ENCODE measurements at places on chromosomes 4 and X. TPM values are rescaled to one million over a fixed set of nuclear protein-coding genes. Genes with fewer than 3 reads are reported as not detected.

GRCh38 chr4:1041147-1041935 is 29.9 kb downstream of the FGFRL1 start:
- H3K27me3 ChIP-seq: peaks cover 31% of the 10 kb centered on the region
- no peaks in the 10 kb centered on the region for H3K36me3 ChIP-seq
- peak; percentile 89 for DNase-seq
- H3K27ac ChIP-seq: no peak overlapping the region
- H3K4me3 ChIP-seq: no peak overlapping the region

Gene PAGE2B
- not detected for total RNA-seq

- no peak overlapping the region for H3K27ac ChIP-seq
- no peak for DNase-seq
- no peaks in the 10 kb centered on the region for H3K36me3 ChIP-seq
- no peak overlapping the region for H3K4me3 ChIP-seq
- H3K4me1 ChIP-seq: no peaks in the 10 kb centered on the region
- H3K27me3 ChIP-seq: no peaks in the 10 kb centered on the region
These were observed 624.4 kb upstream of the ACTRT1 start for GRCh38 chrX:128676651-128677050.

DNA sequence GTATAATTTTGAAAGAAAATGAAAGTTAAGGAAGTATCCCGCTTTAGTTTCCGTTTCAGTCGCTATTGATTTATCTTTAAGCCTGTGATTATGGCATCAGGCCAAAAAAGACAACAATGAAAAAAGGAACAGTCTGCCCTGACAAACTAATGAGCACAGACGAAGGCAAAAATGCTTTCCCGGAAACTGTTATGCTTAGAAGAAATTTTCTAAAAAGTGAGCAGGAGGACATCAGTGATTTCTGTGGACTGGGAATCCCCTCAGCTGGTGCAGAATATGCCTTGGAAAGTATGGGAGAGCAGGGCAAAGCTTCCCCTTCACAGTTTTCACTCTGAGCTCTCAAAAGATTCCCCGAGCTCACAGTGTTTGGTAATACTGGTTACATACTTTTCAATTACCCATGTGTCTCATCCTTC is 5.1 kb upstream of the CXCL10 start:
- H3K36me3 ChIP-seq: no peaks in the 10 kb centered on the region
- no peaks in the 10 kb centered on the region for H3K4me1 ChIP-seq
- H3K27me3 ChIP-seq: no peaks in the 10 kb centered on the region
- no peak overlapping the region for H3K27ac ChIP-seq
- DNase-seq: no peak

Gene SPRY1
- total RNA-seq: 35.9 TPM

- H3K27ac ChIP-seq: no peak overlapping the region
- no peaks in the 10 kb centered on the region for H3K36me3 ChIP-seq
- DNase-seq: no peak
- H3K27me3 ChIP-seq: no peaks in the 10 kb centered on the region
These were observed 1140.1 kb downstream of the TECRL start for GRCh38 chr4:63269156-63269555.

GRCh38 chrX:46386511-46386910 is 158.7 kb downstream of the ZNF674 start:
- DNase-seq: no peak
- no peaks in the 10 kb centered on the region for H3K27me3 ChIP-seq
- no peak overlapping the region for H3K4me3 ChIP-seq
- H3K27ac ChIP-seq: no peak overlapping the region
- H3K4me1 ChIP-seq: no peaks in the 10 kb centered on the region
- H3K36me3 ChIP-seq: no peaks in the 10 kb centered on the region

GRCh38 chr4:26877406-26877805 is 16.8 kb downstream of the STIM2 start:
- no peaks in the 10 kb centered on the region for H3K36me3 ChIP-seq
- no peak for DNase-seq
- no peak overlapping the region for H3K4me3 ChIP-seq
- H3K4me1 ChIP-seq: no peaks in the 10 kb centered on the region

DNA sequence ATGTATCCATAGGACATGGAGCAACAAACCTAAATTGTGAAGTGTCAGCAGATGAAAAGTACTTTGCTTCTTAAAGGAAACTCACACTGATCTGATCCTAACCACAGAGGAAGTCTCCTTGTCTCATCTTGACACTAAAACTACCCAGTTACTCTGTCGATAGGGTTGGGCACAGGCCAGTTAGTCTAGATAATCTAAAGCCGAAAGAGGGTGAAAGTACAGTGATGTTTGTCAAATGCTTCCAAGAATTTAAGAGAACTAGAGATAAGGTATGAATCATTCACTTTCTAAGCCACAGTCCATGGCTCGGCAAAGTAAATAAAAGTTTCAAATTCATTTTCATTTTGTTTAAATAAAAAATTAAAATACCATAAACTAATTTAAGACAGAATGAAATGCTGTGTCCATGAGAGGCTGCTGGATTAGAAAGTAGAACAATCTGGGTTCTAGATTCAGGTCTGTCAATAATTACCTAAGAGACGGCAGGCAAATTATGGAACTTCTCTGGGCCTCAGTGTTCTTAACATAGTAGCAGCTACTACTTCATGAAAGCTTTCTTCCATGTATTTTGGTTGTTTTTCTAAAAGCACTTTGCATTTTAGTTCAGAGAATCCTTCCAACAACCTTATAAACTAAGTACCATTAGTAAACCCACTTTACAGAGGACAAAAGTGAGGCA is 176.7 kb downstream of the LDB2 start:
- no peaks in the 10 kb centered on the region for H3K36me3 ChIP-seq
- H3K27ac ChIP-seq: no peak overlapping the region
- no peak for DNase-seq
- no peaks in the 10 kb centered on the region for H3K4me1 ChIP-seq
- no peaks in the 10 kb centered on the region for H3K27me3 ChIP-seq

DNA sequence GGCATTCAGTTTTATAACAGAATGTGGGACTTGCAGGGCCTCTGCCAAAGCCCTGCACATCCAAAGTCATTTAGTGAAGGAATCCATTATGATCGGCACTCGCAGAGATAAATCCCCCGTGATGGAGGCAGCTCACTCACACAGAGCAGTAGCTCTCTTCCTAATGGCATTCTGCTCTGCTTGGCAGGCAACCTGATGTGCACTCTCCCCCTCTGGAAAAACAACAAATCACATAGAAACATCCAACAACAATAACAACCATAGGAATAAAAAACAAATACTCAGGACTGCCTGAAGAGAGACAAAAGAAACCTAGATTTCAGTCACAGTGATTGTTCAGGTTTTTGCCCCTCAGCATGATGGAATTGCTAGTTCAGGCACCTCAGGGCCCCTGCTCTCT is 59.7 kb downstream of the NAA11 start:
- H3K4me3 ChIP-seq: no peak overlapping the region
- peaks cover 12% of the 10 kb centered on the region for H3K4me1 ChIP-seq
- H3K27me3 ChIP-seq: no peaks in the 10 kb centered on the region
- DNase-seq: peak; percentile 29

GRCh38 chr4:177163532-177163931 is 146.1 kb upstream of the NEIL3 start:
- no peak overlapping the region for H3K4me3 ChIP-seq
- H3K27ac ChIP-seq: no peak overlapping the region
- DNase-seq: no peak
- no peaks in the 10 kb centered on the region for H3K27me3 ChIP-seq

DNA sequence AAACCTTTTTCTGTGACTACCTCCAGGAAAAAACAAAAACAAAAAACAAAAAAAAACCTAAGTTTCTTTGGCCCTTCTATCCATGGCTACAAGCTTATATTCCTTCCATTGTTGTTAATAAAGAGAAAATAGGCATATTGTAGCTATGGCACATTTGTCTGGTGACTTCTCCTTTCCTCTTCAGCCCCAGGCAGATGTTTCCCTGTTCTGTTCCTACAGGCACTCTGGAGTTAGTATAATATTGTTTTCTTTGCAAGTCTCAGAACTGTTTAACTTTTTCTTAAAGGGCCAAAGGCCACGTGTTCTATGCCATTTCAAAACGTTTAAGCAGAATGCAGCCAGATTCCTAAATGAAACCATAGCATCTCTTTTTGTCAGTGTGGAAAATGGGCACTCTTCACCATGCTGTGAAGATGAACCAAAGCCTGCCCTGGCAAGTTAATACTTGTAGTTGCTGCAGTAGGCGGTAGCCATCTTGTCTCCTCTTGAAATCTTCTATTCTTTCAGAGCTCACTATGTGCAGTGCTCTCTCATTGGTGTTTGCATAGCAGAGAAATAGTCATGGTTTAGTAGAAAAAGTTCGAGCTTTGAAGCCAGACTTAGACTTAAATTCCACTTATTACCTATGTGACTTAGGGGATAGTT is 44.8 kb upstream of the MTMR1 start:
- H3K4me1 ChIP-seq: no peaks in the 10 kb centered on the region
- no peak overlapping the region for H3K27ac ChIP-seq
- no peak overlapping the region for H3K4me3 ChIP-seq
- no peaks in the 10 kb centered on the region for H3K27me3 ChIP-seq

- no peaks in the 10 kb centered on the region for H3K4me1 ChIP-seq
- no peak overlapping the region for H3K4me3 ChIP-seq
- no peak for DNase-seq
- no peak overlapping the region for H3K27ac ChIP-seq
These were observed 50.8 kb downstream of the SLC2A9 start for GRCh38 chr4:9970399-9971011.

Gene CTAG1A
- not detected for total RNA-seq

Measured in neural progenitor cell (in vitro differentiated cells).